ENCODE measurements at places on chromosomes 5 and 9.
A peak's percentile ranks its signal among the peaks of the same experiment; 100 is the strongest.

- DNase-seq: no peak
These were observed 79.4 kb downstream of the GAS1 start for GRCh38 chr9:86867804-86868313.

DNA sequence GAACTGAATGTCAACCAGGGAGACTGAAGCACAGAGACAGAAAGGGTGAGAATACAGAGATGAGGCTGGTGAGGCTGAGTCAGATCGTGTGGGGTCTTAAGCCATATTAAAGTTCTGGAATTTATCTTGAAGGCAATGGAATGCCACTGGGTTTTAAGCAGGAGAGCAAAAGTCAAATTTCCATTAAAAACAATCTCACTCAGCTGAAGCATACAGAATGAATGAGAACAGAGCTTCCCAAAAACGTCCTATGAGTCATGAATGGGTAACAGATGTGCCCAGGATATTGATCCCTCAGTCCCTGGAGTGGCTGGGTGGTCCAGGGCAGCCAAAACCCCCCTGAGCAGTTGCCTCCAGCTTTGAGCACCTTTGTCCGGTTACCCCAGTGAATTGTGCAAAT is 44.9 kb downstream of the PFDN1 start:
- no peak for DNase-seq

GRCh38 chr5:75584641-75585040 is 26.6 kb upstream of the ANKDD1B start:
- no peak for DNase-seq

DNA sequence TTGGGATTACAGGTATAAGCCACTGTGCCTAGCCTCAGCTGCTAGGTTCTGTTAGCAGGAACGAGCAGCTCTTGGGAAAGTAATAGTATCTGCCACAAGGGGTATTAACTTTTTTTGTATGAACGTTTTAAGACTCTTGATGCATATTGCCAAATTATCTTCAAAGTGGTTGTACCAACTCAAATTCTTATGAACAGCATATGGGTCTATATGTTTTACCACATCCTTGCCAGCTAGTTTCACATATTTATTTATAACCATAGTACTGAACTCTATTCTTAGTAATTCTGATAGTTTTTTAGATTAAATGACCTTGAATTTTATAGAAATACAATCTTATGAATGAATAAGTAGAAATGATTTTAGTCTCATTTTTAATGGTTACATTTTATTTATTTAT is 80.9 kb downstream of the HSPA4 start:
- no peak for DNase-seq

- peak; percentile 34 for DNase-seq
These were observed 141.1 kb upstream of the SLC12A2 start for GRCh38 chr5:127942246-127943060.

DNA sequence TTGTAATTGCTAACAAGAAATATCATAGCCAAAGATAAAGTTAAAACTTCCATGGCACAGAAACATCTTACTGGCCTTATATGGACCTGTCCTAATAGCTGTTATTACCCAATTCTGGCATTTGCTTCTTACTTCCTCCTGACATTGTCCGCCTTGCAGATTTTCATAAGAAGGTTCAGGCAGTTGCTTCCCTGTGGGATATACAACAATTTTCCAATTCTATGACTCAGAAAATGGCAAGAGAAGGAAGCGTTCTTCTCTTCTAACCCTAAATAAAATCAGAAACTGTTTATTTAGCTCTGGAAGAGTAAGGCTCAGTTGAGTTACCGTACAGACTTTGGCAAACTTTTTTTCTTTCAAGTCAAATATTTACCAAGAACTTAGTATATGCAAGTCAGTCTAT is 1.7 kb downstream of the PRKAA1 start:
- DNase-seq: no peak

DNA sequence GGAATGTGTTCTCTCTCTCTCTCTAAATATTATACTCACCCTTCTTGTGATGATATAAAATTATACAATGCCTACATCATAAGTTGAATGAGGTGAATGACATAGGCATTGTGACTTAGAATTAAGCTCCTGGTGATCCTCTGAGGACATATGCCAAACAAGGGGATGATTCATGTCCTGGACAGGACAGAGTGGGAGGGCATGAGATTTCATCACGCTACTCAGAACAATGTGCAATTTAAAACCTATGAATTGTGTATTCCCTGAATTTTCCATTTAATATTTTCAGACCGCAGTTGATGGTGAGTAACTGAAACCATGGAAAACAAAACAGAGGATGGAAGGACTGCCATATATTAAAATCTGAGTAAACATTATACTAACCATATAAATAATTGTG is 782.2 kb upstream of the NUDT12 start:
- DNase-seq: peak; percentile 10

DNA sequence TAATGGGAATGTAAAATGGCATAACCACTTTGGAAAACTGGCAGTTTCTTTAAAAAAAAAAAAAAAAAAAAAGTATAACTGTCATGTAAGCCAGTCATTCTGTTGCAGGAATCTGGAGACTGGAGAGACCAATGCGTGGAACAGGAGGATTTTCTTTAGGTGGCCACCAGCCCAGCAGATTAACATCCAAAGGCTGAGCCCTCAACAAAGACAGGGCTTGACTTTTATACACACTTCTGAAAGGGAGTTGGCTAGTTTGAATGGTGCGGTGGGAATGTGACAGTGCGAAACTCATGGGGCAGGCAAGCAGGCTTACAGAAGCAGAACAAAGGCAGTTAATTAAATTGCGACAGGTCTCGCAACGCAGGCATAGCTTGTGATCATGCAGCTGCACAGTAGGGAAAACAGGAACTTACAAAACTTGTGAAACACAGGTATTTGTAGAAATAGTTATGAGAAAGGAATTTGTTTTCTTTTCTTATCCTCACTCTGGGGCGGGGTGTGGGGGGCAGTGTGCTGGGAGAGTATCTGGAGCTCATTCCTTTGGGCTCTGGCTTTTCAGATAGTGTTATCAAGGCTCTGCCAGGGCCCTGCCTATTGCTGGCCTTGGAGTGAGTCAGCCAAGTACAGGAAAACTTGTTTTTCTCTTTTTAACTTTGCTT is 12.0 kb downstream of the UIMC1 start:
- DNase-seq: no peak

GRCh38 chr5:77518304-77518703 is 26.2 kb upstream of the WDR41 start:
- DNase-seq: peak; percentile 68

GRCh38 chr5:100516285-100516684 is 18.9 kb upstream of the FAM174A start:
- DNase-seq: no peak

GRCh38 chr9:116928289-116928688 is 241.2 kb downstream of the TRIM32 start:
- no peak for DNase-seq

DNA sequence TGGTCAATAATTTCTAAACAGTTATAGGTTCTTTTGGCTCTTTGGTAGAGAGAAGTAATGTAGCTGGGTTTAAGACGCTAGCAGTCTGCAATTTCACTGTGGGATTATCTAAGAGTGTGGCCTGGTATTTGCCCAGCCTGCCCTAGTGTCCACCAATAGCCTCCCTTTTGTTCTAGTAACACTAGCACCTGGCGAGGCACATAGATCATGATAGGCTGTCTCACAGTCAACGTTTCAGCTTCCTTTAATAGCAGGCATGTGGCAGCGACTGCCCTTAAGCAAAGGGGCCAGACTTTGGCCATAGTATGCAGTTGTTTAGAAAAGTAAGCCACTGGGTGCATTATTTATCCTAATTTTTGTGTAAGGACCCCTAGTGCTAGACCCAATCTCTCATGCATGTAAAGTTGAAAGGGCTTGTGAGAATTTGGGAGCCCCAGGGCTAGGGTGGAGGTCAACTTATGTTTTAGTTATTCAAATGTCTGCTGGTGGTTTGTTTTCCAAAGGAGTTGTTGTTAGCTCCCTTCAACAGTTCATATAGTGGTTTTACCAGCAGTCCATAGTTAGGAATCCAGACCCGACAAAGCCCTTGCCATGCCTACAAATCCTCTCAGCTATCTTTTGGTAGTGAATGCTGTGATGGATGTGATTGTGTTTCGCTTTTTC is 274.3 kb downstream of the HTR1A start:
- no peak for DNase-seq

GRCh38 chr9:135068776-135069415 is 18.6 kb upstream of the OLFM1 start:
- DNase-seq: no peak

DNA sequence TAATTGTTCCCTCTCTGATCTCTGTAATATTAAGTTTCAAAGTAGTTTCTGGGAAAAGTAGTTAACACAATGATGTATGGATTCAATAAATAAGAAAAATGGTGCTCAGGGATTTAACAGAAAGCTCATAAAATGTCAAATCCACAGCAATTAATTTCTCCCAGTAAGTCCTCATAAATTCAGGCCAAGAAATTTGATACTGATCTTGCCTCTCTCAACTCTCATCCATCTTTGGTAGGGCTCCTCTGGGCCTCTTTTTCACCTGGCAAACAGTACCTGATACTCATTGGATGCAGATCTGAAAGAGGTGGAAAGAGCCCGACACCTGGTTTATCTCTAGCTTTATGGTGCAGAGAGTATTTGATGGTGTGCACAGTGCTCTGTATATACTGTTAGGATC is 106.1 kb downstream of the STK32A start:
- no peak for DNase-seq

- peak; percentile 85 for DNase-seq
These were observed 38.8 kb downstream of the NFX1 start for GRCh38 chr9:33329117-33329563.

DNA sequence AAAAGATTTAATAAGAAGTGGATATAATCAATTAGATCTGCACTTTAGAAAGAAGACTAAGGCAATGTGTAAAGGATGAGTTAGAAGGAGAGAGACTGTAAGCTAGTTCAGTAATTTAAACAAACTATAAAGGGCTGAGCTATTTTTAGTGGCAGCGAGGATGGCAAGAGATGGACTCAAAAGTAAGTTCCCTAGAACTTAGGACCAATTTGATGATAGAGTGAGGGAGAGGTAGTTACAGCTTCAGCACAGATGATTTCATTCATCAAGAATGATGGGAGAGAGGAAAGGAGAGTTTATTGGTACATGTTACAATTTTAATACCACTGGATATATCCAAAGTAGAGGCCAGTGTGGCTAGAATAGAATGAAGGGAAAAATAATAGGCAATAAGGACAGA is 19.1 kb downstream of the NADK2 start:
- DNase-seq: no peak

GRCh38 chr9:114387680-114388356 is at the start of gene AKNA:
Gene AKNA (minus strand): TSS chr9:114387982. CDS start chr9:114381333, 6,649 bp downstream.
- DNase-seq: peak; percentile 75

DNA sequence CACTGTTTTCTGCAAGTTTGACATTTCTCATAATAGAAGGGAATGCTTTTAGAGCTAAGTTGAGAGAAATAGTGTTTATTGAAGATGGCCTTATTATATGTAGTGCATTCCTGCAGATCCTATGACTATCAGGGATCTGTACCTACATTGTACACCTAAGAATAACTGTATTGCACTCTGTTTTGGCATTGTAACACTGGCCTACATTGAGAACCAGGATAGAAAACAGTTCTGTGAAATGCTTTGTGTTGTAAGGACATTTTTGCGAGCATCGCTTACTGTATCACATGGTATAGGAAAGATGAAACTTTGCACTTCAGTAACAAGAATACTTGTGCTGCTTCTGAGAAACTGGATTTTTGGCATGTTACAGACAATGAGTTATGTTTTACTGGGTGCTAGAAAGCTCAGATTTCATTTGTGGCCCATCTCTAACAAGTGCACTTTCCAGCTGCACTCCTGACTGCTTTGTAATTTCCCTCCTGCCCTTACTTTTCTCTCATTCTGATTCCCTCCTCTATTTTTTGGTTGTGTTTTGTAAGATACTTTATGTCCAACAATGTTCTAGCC is 30.6 kb downstream of the C9orf85 start:
- no peak for DNase-seq

GRCh38 chr5:9498541-9499497 is 47.1 kb downstream of the SEMA5A start:
- DNase-seq: peak; percentile 69

DNA sequence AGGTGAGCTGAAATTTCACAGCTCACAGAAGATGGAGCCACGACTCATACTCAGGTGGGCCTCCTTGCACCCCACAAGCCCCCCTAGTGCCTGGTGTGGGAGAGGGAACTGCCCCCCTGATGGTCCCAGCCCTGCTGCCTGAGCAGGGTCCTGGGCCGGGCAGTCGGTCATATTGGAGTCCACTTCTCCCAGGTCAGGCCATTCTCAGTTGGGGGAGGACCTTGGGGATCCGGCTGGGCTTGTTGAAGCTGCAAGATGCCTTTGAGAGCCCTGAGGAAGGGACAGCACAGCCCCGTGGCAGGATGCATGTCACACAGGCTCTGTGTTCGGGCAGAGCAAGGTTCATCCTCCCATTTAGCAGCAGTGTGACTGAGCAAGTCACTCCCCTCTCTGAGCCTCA is 56.6 kb downstream of the ERGIC1 start:
- DNase-seq: no peak

DNA sequence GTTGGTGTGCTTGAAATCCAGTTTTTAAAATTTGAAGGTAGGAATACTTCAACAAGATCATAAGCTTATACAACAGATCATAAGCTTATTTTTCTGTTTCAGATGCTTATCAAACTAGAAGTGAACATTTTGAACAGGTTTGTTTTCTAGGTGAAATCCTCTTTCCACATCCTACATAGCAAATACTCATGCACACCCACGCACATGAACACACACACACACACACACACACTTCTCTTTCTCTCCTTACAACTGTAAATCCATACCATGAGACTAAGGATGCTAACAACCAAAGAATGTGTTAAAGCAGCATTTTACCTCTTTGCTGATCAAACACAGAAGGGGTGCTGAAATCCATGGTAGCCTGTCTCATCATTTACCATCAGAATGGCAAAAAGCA is 592 bp downstream of the ANKRD55 start:
- DNase-seq: no peak

- peak; percentile 42 for DNase-seq
These were observed 9.0 kb upstream of the PHF2 start for GRCh38 chr9:93567271-93567959.

DNA sequence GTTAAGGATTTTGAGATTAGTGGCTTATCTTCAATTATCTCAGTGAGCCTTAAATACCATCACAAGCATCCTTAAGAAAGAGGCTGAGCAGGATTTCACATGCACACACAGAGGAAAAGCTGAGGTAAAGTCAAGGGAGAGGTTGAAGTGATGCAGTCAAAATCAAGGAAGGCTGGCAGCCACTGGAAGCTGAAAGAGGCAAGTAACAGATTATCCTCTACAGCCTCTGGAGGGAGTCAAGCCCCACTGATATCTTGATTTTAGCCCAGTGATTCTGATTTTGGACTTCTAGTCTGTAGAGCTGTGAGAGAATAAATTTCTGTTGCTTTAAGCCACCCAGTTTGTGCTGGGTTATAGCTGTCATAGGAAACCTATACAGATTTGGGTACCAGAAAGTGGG is 80.1 kb downstream of the ANKRD31 start:
- DNase-seq: peak; percentile 74

GRCh38 chr9:131826966-131827525 is 87.2 kb upstream of the RAPGEF1 start:
- DNase-seq: no peak

GRCh38 chr9:113463418-113464285 is at the start of gene RGS3:
Gene RGS3 (plus strand): TSS chr9:113463727. CDS start chr9:113463803, 76 bp downstream.
- DNase-seq: peak; percentile 79

GRCh38 chr5:107484281-107484680 is 186.5 kb downstream of the EFNA5 start:
- peak; percentile 40 for DNase-seq

GRCh38 chr5:178192244-178192643 is 5.1 kb upstream of the GMCL2 start:
- DNase-seq: no peak

- no peak for DNase-seq
These were observed 88.6 kb downstream of the GDNF start for GRCh38 chr5:37751227-37751626.
